ENCODE measurements at places on chromosomes 11 and 22.

GRCh38 chr22:27292542-27293299 is 508.8 kb downstream of the MN1 start:
- no peak for DNase-seq

- DNase-seq: no peak
Measured at GRCh38 chr11:42960521-42961088, 351.2 kb upstream of the API5 start.

- peak; percentile 23 for DNase-seq
Measured at GRCh38 chr11:17014833-17015626, 816 bp upstream of the PLEKHA7 start.

DNA sequence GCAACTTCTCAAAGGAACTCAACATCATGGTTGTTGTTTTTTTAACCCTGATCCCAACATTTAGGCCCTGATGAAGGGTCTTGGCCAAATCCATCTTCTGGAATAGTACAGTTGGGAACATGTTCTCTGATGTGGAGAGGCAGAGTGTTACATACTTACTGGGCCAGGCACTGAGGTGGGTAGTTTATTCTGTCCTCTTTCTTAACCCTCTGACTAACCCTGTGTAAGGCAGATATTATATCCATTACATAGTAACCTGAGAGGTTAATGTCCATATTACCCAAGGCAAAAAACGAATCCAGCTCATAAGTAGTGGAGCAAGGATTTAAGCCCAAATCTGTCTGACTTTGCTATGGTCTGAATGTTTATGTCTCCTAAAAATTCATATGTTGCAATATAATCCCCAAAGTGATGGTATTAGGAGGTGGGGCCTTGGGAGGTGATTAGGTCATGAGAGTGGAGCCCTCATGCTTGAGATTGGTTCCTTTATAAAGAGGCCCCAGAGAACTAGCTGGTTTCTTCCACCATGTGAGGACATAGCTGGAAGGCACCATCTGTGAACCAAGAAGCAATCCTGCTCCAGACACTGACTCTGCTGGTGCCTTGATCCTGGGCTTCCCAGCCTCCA is 16.3 kb downstream of the PPFIBP2 start:
- no peak for DNase-seq

DNA sequence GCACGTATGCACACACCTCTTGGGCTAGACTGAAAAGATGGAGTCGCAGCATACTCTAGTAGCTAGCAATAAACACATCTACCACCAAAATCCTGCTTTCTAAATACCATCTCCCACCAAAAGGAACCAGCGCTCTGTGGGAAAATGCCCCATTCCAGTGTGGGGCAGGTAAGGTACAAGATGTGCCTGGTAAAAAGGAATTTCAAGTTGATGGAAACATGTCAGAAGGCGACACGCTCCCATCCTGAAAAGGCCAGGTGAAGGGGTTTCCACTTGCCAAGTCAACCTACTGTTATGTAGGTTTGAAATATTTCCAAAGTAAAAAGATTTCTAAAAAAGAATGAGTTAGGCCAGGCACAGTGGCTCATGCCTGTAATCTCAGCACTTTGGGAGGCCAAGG is 8.8 kb downstream of the DGCR2 start:
- DNase-seq: no peak

GRCh38 chr11:35239471-35240075 is 100.6 kb downstream of the CD44 start:
- DNase-seq: no peak

DNA sequence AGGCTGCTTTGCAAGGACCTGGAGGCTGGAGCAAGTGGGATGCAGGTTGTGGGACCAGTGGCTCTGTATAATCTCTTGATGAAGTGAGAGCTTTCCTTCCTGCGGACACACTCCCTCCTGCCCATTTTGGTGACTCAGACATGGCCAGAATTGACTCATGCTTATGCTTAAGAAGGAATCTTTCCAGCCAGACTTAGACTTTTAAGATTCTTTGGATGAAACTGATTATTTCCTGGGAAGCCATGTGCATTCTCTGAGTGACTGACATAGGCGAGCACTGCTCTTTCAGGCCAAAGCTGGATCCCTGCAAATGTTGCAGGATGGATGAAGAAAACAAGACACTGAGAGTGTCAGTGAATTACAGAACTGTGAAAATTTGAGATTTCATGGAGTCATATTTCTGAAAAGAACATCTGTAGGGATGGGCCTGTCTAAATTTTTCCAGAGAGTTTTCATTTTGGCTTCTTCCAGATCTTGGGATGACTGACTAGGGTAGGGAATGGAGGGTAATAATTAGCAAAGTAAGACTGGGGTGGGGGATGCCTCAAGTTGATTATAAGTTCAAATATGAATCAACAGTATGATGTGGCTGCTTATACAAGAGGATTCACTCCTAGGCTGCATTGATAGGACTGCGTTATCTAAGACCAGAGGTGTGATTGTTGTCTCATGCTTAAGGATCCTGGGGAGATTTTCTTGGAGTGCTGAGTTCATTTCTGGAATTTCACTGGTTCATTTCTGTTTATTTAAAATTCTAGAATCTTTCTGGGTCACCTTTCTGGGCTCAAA is 195.8 kb downstream of the HIPK3 start:
- DNase-seq: no peak

DNA sequence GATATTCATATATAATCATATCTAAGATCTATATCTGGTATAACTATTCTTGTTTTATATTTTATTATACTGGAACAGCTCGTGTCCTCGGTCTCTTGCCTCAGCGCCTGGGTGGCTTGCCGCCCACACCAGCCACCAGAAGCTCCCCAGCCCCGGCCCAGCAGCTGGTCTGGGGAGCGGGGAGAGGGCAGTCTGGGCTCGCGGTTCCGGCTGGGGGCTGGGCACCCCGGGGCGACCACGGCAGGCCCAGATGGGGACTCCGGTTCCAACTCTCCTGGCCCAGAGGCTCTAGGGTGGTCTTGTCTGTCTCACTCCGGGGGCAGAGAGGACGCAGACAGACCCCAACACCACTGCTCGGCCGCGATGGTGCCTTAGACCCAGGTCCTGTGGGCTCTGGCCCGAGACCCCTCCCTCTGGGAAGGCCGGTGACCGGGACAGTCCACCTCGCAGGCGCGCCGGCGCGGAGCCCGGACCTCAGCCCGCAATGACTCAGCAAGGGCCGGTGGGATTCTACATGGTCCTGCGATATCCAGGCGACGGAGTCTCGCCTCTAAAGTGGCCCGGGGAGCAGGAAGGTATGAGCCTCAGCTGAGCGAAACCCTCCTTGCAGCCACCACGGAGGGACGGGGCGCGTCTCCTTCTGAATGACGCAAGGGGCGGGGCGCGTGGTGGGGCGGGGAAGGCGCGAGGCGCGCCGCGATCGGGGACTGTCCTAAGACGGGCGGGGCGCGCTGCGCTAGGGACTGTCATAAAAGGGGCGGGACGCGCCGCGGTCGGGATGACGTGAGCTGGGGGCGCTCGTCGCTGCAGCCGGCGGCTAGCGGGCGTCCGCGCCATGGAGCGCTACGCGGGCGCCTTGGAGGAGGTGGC is at the start of gene DGCR6:
Gene DGCR6, plus strand, starts transcription at position 781 of the 870 bp plus-strand sequence. Its CDS starts 55 bp downstream, at position 836.
- DNase-seq: no peak

GRCh38 chr11:30333405-30333804 is 10.5 kb downstream of the ARL14EP start:
- no peak for DNase-seq

DNA sequence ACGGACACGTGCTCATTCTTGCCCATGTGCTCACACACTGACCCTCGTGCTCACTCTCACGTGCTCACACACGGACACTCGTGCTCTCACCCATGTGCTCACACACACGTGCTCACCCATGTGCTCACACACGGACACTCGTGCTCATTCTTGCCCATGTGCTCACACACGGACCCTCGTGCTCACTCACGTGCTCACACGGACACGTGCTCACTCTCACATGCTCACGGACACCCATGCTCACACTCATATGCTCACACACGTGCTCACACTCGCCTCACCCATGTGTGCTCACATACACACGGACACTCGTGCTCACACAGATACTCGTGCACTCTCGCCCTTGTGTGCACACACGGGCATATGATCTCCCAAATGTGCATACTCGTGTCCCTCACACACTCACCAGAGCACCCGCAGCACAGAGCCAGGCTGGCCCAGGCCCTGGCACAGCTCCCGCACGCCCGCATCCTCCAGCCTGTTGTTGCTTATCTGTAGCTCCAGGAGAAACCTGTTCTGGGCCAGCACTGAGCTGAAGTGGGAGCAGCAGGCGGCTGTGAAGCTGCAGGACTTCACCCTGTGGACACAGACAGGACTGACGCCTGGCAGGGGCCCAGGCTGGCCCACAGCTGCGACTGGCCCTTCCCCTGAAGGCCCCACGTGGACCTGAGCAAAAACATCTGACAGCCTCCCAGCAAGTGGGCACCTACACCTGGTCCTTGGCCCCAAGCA is 9.3 kb downstream of the RNH1 start:
- no peak for DNase-seq

DNA sequence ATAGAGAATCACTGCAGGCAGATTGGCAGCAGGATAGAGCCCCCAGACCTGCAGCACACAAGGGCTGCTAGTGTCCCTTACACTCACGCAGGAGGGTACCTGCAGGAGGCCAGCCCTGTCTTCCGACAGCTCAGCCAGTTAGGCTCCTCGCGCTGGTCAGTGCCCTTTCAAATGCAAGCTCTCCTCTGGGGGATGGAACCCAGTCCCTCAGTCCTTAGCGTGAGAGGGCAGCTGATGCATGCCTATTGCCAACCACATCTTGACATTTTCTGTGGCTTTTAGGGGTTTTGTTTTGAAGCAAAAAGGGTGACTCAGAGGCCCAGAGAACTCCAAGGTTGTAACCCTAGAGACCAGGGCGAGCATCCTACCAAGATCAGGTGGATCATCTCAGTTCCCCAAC is 40.0 kb downstream of the WNT11 start:
- DNase-seq: no peak

DNA sequence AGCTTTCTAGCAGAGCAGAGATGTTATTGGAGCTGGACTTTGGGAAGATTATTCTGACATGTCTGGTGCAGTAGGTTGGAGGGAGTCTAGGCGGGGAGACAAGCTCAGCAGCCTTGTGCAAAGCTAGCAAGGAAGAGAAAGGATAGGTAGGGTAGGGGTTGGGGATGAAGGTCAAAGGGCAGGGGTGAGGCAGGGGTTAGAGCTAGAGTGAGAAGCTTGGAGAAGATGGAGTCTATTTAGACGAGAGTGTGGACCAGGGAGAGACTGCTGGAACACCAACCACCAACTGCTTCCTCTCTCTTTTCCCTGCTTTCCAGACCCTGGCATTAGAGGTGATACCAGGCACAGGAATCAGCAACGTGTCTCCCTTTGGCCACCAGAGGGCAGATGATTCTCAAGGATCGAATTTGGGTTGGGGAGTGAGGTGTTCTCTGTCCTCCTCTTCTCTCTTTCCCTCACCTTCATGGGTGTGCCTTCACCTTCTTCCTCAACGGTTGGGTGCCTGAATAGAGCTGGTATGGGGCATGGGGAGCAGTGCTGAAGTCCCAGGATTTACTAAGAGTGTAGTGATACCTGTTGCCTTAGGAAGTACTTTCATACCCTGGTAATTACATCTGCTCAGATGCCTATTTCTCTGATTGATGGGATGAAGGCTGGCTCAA is 1.8 kb upstream of the MARK2 start:
- peak; percentile 73 for DNase-seq

GRCh38 chr22:26567610-26568009 is 22.3 kb downstream of the TPST2 start:
- DNase-seq: no peak

DNA sequence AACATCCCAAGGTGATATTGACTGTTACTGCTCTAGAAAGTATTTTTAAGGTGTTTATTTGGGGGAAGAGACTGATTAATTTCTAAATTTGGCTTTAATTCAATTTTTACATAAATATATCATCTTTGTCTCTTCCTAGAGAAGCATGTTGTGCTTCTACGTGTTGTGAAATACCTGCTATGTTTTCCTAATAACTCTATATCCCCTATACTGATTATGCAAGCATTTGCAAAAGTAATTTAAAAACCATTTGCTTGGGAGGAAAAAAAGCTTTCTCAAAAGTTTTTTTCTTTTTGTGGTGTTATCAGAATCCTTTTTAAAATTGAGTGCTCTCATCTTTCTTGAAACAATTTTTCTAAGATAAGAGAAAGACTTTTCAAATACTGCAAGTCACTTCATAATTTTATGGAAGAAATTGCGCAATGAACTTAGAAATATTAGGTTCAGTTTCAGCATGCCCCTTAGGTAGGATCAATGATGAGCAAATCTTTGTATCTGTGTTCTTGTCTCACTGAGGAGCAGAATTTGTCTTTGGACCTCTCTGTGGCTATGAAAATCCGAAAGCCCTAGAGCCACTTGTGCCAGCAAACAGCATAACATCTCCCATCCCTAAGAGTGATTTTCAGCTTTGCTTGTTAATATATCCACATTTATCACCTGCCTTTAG is 7.4 kb upstream of the BLID start:
- no peak for DNase-seq

DNA sequence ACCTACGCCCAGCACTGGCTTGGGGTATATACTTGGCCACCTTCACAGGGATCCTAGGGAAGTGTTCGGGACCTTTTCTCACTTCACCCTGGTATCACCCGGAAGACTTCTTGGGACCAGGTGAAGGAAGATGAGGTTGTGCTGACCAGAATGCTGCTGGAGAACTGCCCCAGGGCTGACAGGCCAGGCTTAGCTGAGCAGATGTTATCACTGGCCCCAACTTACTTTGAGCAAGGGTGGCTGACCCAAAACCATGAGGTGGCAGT is 4.5 kb downstream of the FTH1 start:
- DNase-seq: no peak

DNA sequence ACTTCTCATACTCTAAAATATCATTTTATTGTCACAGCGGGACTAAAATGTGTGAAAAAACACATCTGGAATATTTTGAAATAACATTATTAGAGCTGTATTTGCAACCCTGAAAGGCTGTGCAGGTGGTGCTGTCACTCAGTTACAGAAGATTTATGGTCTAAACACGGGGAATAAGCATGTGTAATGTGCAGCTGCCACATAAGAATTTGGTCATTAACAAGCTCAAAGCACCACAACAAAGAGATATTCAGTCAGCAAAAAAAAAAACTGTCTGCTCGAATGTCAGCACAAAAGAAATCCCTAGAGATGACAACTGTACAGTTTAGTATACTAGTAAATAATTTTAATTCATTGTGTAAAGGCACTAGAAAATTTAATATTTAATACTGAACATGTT is 31.3 kb downstream of the TMEM123 start:
- no peak for DNase-seq

DNA sequence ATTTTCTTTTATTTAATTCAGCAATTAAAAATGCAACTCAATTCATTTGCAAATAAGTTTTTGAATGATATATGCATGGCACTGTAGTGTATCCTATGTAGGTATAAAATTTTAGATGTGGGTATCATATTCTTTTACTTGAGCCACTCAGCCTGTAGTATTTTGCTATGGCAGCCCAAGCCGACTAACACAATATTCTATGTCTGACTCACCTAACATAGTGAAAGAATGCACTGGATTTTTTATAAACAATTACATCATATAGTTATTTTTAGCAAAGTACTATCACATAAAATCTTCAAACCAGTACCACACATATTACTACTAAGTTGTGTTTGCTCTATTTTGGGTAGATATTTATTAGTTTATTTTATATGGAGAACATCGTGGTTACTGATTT is 21.9 kb upstream of the GRIA4 start:
- no peak for DNase-seq

All from left cardiac atrium (tissue), 4 donors.